ENCODE measurements at places on chromosomes 12 and 14.

DNA sequence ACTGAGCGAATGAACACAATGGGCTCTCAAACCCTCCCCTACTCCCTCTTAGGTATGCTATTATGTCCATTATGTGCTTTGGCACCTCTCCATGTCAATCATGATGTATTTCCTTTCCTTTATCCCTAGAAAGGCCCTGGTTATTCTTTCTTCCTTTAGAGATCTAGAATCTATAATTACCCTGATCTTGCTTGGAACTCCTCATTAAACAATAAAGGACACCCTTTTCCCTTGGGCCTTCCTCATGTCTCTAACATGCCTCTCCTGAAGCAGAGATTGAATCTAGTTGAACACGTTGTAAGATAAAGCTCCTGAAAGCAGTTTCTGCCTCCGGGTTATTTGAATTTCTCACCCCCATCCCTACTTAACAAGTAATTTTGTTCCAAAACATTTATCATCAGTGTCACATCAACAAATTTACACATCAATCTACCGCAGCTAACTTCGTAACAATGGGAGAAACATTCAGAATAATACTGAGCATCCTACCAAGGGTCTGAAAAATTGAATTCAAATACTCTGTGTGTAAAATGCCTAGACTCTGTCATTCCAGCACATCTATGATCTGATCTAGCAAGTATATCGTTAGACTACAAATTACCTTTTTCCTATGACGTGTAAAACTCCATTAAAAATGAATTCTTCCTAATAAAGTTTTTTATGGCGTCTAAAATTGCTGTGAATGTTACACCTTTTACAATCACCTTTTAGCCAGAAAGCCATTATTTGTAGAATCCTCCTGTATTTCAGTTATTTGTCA, 5.4 kb downstream of the USP44 start:
- no peak for DNase-seq

DNA sequence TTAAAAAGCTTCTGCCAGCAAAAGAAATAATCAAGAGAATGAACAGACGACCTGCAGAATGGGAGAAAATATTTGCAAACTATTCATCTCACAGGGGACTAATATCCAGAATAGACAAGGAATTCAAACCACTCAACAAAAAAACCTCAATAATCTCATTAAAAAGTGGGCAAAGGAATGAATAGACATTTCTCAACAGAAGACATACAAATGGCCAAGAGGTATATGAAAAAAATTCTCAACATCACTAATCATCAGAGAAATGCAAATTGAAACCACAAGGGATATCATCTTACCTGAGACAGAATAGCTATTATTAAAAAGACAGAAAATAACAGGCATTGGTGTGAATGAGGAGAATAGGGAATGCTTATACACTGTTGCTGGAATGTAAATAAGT, 270.0 kb downstream of the DACT1 start:
- DNase-seq, result peak; percentile 93

- no peak for DNase-seq
Measured at GRCh38 chr12:52533686-52534470, 13.7 kb upstream of the KRT5 start.

DNA sequence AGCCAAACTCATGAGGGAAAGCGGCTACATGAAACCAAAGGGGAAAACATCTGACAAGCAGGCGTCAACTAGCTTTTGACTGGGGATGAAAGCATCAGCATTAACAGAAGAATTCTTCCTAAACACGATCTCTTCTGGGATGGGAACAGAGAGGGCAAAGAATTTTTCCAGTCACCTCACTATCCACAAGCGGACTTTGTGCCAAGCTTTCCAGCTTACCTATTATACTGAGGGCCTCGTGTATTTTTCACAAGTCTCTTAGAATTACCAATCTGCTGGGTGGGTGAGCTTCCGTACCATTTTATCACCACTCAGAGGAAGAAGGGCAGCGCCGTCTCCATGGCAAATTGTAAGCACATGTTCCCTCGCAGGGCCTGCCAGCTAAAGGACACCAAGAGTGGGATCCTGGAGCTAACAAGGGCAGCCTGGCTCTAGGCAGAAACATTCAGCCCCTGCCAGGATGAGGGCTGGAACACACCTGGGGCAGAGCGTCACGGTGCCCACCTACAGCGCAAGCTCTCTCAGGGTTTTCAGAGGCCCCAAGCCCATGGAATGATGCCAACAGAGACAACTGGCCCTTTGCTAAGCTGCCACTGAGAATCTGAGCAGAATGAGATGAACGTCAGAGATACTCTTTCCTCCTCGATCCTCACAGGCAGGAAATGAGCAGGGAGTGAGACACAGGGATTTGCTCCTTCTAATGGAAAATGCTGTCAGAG, 74.6 kb downstream of the CHGA start:
- no peak for DNase-seq

- DNase-seq, result no peak
Measured at GRCh38 chr12:79618848-79619404, 71.8 kb downstream of the PAWR start.

GRCh38 chr12:106332536-106332935, 25.0 kb upstream of the POLR3B start:
- no peak for DNase-seq

- no peak for DNase-seq
Measured at GRCh38 chr12:107843351-107844311, 69.1 kb downstream of the ASCL4 start.

DNA sequence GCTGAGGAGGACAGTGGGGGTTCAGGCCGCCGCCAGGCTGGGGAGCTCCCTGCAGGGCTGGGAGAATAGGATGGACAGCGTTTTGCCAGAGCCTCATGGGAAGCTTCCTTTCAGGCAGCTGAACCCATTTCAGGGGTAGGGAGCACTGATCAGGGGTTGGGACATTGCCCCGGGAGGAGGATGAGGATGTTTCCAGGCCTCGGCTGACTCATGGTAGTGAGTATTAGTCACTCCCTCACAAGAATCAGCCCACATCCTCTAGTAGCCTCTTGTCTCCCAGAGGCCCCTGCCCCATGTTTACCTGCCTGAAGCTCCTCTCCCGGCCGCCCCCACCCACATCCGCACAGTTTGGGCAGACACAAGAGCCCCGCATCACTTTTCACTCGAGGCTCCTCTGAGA, 89.8 kb downstream of the ZFP36L1 start:
- no peak for DNase-seq

GRCh38 chr12:53300187-53300586, 692 bp downstream of the MYG1 start:
- DNase-seq, result no peak

DNA sequence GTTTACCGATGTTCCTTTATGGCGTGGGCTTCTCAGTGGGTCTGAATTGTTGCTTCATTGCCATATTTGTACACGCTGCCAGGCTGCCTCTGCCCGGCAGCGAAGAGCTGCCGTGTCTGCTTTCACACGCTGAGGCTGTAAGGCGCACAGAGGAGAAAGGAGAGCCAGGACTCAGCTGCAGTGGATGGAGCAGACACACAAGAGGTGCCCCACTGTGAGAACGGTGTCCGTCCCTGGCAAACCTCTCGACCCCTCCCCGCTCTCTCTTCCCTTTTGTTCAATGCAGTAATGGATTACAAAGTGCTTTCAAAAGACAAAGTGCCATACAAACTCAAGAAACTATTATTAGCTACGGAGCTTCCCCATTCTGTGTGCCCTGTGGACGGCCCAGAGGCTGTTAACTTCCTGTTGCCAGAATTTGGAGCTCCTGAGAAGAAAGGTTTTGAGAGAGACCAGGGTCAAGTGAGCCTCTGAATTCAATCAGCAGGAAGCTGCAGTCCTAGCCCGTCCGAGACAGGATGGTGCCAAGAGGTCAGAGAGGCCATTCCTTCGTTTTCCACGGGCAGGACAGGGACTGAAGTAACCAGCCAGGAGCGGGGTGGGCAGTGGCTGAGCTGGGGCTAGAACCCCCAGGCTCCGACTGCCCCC, 15.8 kb downstream of the CCND2 start:
- DNase-seq, result no peak

GRCh38 chr12:113092607-113093408, 36.3 kb downstream of the DTX1 start:
- no peak for DNase-seq

- DNase-seq, result no peak
Measured at GRCh38 chr12:93621986-93622385, 49.5 kb downstream of the SOCS2 start.

GRCh38 chr12:15592934-15593333, 196.3 kb downstream of the EPS8 start:
- DNase-seq, result no peak

GRCh38 chr12:100533376-100533775, 40.1 kb upstream of the GAS2L3 start:
- peak; percentile 86 for DNase-seq

DNA sequence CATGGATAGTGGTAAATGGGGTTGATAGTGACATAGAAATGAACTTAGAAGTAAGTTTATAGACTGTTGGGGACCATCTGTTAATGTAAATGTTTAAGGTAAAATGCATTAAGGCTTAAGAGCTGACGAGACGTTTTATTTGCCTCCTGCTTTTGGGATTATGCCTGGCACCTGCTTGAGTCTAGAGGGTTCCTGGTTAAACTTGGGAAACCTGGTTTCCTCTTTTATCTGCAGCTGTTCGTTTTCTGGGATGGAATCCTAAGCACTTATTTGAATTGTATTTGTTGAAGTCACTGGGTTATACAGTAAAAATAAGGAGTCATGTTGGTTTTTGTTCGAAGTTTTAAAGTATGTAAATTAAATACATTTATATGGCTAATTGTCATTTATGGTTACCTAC, 914.7 kb downstream of the NRXN3 start:
- no peak for DNase-seq

DNA sequence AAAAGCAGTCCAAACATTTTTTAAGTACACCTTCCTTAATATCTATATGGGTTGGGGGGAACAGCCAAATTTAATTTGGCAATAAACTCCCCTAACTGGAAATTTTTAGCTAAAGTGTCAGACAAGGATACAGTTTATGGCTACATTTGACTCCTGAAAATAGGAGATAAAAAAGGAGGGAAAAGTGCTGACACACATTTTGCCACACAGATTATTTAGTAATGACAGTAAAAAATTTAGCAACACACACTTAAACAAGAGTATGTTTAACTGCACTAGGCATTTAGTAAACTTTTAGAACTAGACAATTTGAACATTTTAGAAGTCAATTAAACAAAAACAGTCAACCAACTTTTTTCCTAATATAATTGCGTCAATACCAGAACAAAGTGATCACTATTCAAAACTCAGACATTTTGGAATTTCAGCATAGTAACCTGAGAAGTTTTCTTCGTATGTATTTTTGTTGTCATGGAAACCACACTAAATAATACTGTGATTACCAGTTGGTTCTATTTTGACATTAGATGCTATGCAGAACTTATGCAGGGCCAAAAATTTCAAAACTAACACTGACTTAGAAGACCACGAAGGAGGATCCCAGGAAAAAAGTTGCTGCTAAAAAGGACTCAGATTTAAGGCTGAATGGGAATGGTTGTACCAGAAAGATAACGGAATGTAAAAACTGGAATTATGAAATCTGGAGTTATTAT, 13.4 kb downstream of the GMFB start:
- DNase-seq, result no peak

DNA sequence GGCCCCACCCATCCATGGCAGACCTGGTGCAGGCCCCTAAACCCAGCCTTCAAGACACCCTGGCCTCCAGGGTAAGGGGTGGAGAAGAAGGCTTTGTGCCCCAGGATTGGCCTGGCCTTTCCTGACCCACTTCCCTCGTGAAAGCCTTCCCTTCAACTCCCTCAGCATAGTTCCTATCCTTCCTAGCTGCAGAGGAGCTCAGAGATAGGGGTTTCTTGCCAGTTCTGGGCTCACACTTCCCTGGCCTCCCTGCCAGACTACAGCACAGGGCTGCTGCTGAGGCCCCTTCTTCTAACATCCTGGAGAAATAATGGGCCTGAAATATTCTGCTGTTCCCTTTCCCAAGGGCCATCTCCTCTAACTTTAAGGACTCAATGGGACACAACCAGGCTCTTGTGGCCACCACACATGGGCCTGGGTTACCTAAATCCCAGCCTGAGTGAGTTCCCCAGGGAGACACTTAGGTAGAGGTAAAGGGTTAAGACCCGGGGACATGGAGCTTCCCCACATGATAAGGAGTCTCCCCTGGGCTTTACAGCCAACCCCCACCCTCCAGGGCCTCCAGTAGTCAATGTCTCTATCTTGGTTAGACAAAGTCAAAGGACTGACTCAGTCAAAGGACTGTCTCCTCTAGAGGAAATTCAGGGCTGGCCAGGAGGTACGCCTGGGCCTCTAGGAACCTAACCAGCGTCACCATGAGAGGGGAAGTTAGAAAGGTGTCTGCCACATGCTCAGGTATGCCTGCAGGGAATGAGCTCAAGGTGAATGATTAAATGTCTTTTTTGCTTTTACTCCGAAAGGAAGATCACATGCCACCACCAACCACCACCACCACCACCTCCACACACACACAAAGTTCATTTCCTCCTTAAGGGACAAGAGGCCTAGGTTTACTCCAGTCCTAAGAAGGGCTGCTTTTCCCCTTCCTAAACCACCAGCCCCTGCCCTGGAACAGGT, 7.1 kb downstream of the ZFP36L1 start:
- no peak for DNase-seq

GRCh38 chr12:120453060-120453750, 7.0 kb downstream of the GATC start:
- DNase-seq, result no peak

GRCh38 chr12:130873825-130874224, 2.0 kb downstream of the RAN start:
- no peak for DNase-seq

- DNase-seq, result no peak
Measured at GRCh38 chr12:46214668-46215436, 54.0 kb downstream of the SLC38A1 start.

DNA sequence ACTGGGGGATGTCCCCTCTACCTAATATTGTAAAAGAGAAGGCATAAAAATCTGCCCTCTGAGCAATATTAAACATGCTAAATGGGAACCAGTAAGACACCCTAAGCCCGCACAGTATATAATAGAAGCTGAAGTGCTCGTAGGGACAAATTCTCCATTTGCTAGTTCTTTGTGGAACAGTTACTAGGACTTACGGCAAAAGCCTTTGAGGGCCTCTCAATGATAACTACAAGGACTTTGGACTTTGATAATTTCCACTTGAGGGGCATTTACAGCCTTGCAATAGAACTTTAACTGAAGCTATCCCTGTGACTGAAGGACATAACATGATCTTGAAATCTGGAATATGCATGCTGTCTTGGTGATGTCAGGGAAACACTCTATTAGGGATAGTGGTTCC, 111.5 kb upstream of the IFNG-AS1 start:
- DNase-seq, result no peak

DNA sequence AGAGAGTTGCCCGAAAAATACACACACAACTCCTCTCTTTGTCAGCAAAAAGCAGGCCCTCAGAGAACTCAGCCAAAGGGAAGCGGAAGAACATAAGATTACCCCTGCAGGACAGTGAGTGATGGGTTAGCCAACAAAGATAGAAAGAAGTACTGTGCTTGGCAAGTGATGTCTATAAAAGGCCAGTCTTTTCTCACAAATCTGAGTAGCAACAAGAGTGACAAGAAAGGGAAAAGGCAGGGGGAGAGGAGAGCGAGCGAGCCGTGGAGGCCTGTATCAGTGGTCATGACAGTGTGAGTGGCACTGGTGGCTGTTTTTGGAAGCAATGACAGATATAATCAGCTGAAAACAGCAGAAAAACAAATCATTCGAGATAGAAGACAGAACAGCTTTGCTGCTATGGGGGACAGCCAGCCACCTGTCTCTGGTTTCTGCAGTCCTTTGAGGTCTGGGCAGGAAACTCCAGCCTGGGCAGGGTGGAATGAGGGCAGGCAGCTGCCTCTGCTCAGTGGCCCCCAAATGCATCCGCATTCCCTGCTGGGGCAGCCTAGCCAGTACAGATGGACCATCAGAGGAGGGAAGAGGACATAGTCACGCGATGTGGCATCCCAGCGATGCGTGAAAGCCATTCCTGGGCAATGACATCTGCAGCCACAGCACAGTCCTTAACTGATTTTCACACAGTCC, 74.7 kb downstream of the TRIM9 start:
- DNase-seq, result no peak
